ENCODE measurements at places on chromosomes 6 and 20.

GRCh38 chr6:42339991-42340401 lies 111.7 kb downstream of the TRERF1 start:
- DNase-seq: peak; percentile 34

DNA sequence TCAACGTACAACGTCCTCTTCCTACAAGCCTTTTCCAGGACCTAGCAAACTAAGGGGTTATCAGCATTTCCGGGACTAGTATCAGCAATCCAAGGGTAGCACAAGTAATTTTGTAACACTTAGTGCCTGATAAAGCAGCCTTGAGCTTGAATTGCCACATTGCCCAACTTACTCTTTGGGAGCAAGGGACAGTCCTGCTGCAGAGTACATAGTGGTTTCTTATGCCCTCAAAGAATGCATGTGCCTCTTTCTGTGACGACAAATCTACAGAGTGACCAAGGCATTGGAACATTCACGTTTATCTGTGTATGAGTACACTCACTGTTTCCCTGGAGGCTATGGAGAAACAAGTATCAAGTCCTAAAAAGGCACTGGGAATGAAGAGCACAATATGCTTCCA lies 3.2 kb upstream of the ID4 start:
- DNase-seq: no peak

GRCh38 chr6:42217157-42217518 lies 523 bp downstream of the MRPS10 start:
- no peak for DNase-seq

- DNase-seq: no peak
Observed at GRCh38 chr6:170152124-170152926, 138.6 kb downstream of the DLL1 start.

DNA sequence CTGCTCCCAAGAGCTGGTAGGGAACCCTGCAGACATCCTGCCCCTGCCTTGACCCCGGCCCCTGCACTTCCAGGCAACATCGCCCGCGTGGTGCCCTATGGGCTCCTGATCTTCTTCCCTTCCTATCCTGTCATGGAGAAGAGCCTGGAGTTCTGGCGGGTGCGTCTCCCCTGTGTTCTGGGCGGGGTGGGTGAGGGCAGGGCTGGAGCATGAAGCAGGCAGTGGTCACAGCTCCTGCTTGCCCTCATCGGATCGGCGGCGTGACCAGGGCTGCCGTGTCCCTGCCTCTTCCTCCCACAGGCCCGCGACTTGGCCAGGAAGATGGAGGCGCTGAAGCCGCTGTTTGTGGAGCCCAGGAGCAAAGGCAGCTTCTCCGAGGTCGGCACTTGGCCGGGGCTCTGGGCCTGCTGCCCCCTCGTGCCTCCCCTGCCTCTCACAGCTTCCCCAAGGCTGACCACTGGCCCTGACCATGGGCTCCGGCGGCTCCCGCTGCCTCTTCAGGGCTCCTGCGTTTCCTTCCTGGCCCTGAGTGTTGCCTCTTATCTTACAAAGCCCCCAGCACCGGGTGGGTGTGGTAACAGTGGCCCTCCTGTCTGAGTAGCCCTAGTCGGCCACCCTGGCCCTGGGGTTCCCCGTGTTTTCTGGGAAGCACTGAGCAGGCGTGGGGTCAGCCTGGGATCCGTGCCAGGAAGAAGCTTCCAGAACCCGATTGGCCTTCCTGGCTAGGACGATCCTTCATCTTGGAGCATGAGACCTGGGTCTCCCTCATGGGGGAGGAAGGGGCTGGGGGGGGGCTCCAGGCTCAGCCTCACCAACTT lies 8.0 kb upstream of the TNFRSF6B start:
- no peak for DNase-seq

DNA sequence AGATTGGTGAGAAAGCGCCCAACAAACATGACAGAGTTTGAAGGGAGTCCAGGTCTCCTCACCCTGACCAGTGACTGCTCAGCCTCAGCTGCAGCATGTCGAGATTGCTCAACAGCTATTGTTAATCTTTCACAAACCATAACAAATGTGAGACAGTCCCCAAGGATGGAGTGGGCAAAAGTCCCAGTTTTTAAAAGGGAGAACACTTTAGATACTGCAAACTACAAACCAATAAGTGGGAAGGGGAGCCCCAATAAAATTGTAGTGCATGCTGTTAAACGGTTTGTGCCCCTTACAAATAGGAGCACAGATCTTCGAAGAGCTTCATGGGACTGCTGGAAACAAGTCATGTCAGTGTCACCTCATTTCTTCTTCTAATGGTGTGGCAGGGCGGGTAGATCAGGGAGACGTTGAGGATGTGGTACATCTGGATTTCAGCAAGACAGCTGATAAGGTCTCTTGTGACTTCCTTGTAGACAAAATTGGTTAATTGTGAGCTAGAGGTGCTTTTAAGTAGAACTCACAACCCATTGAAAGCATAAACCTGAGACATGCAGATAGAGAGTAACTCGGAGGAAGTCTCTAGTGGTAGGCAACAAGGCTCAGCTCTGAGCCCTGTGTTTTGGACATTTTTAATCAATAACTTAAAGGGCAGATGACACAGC lies 134.0 kb upstream of the ARMC2 start:
- no peak for DNase-seq

DNA sequence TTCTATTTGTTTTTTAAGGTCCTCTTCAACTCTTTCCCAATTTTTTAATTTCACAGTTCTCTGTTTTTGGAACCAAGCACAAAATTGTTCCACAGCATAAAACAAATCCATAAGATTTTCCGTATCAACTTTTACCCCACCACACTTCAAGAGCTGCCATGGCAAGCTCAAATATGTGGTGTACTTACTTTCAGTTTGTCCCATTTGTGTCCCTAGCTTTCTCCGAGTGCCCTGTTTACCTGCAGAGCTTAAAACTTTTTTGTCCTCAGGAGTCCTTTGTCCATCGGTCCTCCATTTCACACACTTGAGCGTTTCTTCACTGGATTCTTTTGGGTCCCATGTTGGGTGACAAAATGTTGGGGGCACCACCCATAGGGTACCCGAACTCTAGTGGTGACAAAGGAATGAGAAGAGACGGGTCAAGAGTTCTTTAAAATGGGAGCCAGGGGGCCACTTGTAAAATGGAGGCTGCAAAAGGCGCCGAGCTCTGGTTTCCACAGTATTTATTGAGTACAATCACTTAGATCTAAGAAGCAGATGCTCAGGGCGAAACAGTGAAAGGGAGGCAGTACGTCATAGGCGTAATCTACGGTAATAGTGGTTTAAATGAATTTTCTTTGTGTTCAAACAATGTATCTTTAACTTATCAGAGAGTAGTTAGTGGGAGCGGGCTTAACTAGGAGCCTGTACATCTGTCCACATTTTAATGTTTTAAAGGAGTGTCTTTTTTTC lies 39.8 kb upstream of the SERINC1 start:
- DNase-seq: no peak

- DNase-seq: no peak
Observed at GRCh38 chr6:34938268-34938667, 49.2 kb downstream of the ANKS1A start.

GRCh38 chr6:143595251-143596036 lies 82.3 kb upstream of the PHACTR2 start:
- DNase-seq: no peak

GRCh38 chr20:64219202-64219601 lies 36.3 kb upstream of the PCMTD2 start:
- no peak for DNase-seq

DNA sequence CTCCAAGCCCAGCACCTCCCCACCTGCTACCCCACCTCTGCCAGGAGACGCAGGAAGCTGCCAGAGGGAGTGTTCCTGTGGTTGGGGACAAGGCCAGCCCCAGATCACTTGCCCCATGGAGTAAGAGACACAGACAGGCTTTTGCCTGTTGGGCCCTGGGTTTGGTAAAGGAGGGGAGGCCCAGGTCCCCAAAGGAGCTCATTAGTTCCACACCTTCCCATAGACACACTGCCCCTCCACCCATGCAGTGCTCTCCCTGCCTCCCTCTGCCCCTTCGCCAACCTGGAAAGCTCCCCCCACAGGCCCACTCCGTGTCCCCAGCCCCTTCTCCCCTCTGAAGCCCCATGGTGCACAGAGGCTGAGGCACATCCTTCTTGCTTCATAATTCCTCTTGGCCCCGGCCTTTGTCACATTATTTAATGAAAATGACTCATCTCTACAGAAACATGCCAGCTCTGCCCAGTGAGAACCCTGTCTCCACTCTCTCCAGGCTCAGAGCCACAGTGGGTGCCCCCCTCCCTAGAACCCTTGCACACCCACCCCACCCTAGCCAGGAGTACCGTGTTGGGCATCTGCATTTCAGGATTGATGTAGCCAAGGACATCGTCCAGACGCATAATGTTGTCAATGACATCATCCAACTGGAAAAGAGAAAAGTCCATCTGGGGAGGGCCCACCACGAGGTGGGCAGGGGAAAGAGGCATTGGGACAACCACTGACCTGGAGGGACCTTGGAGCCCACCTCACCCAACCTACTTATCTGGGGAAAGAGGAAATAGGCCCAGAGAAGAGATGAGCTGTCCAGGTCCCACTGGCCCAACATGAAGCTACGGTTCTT lies 46.0 kb downstream of the TFEB start:
- no peak for DNase-seq

DNA sequence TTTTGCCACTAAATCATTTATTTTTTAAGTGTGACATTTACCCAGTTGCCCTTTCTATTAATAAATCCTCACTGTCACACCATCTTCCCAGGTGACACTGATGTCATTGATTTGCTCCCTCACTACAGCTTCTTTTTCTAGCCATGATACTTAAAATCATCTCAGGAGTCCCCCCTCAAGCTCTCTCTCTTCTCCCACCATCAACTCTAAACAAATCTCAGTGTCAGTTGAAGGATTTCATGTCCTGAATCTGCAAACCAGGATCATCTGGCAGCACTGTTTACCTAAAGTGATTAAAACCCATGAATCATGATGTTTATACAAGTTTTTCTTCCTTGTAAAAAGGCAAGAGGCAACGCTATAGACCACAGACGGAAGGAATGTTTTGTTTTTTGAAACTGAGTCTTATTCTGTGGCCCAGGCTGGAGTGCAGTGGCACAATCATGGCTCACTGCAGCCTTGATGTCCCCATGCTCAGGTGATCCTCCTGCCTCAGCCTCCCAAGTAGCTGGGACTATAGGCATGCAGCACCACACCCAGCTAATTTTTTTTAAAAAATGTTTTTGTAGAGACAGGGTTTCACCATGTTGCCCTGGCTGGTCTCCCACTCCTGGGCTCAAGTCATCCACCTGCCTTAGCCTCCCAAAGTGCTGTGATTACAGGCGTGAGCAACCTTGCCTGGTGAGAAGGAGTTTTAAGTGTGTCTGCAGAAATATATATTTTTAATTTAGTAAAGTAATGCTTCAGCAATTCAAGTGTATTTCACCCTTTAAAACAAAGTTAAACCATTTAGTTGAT lies 30.1 kb upstream of the SH3BGRL2 start:
- DNase-seq: no peak

- DNase-seq: no peak
Observed at GRCh38 chr20:21901470-21902275, 196.2 kb downstream of the PAX1 start.

DNA sequence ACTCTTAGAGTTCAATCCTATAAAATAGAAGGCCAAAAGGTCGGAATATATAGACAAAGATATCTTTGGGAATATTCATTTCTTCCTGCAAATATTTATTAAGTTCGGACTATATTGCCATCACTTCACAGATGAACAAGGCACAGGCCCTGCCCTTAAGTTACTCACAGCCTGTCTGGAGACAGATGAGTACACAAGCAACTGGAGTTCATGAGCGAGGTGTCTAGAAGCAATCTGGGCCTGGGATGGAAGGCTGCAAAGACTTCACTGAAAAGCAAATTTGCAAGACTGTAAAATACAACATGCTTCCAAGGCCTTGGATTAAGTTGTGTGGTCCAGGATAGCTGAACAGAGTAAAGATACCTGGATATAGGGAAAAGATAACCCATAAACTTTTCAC lies 56.7 kb upstream of the CEP85L start:
- DNase-seq: no peak

DNA sequence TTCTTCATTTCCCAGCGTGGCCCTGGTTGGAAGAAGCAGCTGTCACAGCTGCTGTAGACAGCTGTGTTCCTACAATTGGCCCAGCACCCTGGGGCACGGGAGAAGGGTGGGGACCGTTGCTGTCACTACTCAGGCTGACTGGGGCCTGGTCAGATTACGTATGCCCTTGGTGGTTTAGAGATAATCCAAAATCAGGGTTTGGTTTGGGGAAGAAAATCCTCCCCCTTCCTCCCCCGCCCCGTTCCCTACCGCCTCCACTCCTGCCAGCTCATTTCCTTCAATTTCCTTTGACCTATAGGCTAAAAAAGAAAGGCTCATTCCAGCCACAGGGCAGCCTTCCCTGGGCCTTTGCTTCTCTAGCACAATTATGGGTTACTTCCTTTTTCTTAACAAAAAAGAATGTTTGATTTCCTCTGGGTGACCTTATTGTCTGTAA lies 292.7 kb downstream of the ESR1 start:
- DNase-seq: no peak

DNA sequence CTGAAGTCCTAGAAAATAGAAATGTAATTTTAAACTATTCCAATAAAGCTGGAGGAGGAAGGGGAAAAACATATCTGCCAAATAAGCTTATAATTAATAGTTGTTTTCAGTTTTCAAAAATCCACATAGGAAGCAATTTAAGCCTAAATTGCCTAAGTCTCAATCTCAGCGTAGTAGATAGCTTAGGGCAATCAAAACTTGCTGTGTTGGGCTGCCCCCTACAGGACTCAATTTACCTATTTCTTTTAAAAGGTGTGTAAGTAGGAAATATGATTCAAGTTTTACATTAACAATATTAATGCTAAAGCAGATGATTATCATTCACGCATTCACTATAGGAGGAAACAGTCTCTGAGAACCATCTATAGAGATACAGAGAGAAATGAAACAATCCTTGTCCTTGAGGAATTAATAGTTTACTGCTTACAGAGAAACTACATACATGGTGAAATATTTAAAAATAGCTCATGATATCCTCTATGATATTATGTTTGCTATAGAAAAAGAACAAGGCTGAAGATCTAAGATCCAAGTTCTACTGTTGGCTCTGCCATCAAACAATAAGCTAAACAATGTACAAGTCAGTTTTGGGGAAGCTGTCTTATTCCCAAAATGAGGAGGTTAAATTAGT lies 102.1 kb downstream of the ATG5 start:
- DNase-seq: peak; percentile 57

DNA sequence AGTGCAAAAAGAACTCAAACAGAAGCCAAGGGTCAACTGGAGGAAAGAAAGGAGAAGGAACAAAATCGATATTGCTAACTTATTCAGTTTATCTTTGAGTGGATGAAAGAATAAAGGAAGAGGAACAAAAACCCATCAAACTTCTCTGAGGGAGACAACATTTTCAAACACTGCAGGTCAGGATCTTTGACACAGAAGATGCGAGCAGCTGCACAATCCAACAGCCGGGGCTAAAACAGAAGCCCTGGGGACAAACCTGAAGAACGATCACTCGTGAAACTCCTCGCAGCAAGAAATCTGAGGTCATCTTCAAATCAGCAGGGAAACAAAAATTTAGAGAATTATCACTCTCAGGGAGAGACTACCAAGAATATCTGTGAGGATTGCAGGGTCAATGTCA lies 14.2 kb downstream of the SLC23A2 start:
- no peak for DNase-seq

Measured in stimulated activated CD4-positive, alpha-beta T cell treated with anti-CD3 and anti-CD28 coated beads, TNF-alpha, amount 100 ng/mL, for 24 hours (primary cell).